C1 segment of cervical spinal cord (tissue), 14 donors: ENCODE measurements at places on chromosomes 12 and 14.

DNA sequence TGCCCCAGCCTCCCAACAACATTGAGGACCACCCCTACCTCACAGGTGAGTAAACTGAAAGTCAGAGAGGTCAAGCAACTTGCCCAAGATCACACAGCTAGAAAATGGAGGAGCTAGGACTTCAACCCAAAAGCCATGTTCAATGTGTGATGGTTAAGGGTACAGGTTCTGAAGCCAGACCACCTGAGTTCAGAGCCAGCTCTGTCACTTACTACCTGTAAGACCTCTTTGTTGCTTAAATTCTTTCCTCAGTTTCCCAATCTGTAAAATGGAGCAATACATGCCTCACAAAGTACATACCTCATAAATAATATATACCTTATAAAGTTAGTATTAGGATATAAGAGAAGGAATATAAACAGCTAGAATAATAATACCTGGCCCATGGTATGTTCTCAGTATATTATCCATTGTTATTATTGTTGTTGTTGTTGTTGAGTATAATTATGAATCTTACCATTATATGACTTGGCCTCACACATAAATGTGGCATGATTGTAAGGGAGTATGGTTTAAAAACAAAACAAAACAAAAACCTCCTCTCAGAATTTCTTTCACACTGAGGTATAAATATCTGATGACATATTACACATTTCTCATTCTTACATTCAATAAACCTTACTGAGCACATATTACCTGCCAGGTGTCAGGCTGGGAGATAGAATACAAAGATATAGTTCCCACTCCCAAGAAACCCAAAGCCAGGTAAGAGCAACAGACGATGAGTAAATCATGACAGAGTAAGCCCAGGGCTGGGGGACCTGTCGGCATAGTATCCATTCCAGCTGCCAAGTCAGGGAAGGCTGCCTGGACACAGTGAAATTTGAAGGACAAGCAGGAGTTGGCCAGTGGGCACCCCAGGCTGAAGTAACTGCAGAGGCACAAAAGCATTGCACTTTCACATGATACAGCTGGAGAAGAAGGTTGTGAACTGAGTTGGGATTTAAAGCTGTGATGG is 19.6 kb downstream of the CMKLR1 start:
- no peak for DNase-seq

GRCh38 chr12:96886998-96887677 is 19.9 kb upstream of the NEDD1 start:
- no peak for DNase-seq

DNA sequence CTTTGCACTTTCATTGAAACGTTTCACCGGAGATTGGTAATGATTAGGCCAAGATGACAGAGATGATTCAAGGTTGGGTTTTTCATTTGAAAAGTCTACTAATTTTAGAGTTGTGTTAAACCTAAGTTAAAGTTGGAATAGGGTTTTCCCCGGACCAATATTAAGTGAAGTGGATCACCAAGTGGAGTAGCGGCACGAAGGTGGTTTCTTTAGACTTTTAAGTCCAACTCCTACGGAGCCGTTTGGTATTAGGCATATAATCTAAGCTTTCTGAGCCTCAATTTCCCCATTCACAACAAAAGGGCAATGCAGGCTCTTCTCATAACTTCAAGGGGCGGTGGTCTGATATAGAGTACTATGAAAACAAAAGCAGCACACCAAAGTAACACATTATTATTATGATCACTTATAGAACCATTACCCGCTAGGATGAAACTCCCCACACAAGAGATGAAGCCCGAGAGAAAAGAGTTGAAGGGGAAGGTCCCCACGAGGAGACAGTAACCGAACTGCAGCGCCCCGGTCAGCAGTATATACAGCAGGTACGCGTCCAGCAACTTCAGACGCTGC is 413 bp downstream of the DAD1 start:
- no peak for DNase-seq

GRCh38 chr12:107829271-107829670 is 54.8 kb downstream of the ASCL4 start:
- no peak for DNase-seq

DNA sequence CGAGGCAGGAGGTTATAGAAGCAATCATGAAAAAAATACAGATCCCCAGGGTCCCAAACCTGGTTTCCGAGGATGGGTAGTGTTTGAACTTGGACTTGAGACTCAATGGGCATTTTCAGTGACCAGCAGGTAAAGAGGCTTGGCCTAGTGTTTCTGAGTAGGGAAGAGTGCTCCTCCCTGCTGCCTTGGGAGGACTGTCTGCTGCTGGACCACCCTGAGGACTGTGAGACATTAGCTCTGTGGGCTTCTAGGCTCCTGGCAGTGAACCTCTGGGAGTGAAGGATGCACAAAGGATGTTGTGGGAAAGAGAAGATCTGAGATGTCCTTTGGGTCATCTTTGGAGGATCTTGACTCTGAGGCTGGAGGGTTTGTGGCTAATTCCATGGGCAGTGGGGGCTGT is 30.5 kb downstream of the ANKRD9 start:
- DNase-seq = no peak

DNA sequence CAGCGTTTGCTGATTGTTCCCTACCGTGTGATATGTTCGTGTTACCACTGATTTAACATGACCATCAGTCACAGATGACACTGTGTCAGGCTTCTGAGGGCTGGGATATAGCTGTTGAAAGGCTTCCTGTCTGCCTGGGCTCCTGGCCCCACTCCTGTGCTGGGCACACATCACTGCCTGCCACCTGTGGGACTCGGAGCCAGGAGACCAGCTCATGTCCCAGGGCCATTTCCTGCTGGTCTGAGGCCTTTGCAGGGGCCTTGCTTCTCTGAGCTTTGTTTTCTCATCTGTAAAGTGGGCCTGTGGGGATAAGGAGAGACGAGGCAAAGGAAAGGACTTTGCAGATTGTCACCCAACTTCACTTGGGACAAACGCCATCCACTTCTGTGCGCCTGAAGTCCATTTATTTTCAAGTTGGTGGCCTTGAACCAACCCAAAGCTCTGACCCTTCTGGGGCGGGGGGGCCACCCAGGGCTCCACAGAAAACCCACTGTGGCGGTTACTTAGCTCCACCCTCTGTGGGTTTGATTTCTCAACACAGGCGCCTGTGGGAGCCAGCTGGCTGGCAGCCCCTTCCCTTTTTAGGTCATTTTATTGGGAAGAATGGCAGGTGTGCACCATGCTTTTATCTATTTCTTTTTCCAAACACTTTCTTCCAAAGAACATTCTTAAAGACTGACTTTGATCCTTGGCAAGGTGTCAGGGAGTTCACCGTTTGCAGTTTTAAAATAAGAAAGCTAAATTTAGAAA is 54.1 kb downstream of the BEGAIN start:
- no peak for DNase-seq

GRCh38 chr12:42186793-42187192 is 42.1 kb upstream of the GXYLT1 start:
- no peak for DNase-seq
